Substantia nigra (tissue), 51 donors: ENCODE measurements at places on chromosomes 1 and 21.

GRCh38 chr21:28639737-28640136, 352.9 kb downstream of the LTN1 start:
- DNase-seq: no peak

DNA sequence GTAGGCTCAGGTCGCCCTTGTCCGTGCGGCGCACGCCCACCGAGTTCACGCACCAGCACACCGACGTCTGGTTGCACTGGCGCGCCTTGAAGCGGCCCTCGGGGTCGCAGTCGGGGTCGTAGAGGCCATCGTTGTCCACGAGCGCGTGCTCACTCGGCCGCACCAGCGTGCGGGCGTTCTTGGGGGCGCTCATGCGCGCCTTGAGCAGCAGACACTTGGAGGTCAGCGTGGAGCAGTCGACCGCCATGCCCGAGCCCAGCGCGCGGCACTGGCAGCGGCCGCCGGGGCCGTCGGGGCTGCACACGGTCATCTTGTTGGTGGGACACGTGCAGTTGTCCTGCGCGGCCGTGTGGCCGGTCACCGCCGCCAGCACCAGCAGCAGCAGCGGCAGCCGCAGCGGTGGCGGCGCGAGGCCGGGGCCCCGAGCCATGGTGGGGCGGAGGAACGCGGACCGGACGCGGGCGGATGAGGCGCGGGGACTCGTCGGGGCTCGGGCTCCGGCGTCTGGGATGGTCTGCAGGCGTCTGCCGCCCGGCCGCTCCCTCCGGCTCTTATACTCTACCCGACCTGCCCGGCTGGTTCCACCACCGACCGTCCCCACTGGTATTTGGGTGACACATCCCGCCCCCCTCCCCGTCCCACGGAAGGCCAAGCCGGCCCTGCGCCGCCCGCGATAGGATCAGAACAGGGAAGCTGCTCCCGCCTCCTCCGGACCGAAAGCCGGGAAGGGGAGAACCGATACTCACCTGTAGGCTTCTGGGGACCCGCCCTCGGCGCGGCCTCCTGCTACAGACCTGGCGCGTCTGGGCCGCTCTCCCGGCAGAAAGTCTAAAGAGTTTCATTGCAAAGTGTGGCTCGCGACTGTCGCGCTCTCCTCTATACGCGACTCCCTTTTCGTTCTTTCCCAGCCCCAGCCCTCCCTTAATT, at the start of gene TACSTD2:
TACSTD2 (minus strand) TSS at position 526 of the 927 bp plus-strand sequence; CDS start at position 430, 96 bp downstream.
- DNase-seq: no peak

DNA sequence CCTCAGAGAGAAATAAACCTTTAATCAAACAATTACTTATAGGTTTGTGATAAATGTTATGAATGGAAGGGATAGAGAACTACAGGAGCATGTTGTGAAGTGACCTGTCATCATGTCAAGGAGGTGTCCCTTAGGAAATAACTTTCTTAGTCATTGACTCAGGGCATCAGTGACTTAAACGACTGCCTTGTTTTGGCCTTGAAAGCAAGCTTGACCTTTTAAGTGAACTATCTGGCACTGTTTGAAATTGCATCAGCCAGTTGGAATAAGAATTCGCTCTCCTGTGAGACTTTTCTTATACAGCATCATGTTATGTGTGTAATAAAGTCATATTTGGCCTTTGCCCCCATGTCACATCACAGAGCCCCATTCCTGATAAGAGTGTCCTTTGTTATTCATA, 30.9 kb downstream of the LRRC8B start:
- no peak for DNase-seq

GRCh38 chr1:53413175-53414001, 45.8 kb upstream of the DMRTB1 start:
- no peak for DNase-seq
